ENCODE measurements at places on chromosomes 7 and 10.
A peak's percentile ranks its signal among the peaks of the same experiment; 100 is the strongest.

DNA sequence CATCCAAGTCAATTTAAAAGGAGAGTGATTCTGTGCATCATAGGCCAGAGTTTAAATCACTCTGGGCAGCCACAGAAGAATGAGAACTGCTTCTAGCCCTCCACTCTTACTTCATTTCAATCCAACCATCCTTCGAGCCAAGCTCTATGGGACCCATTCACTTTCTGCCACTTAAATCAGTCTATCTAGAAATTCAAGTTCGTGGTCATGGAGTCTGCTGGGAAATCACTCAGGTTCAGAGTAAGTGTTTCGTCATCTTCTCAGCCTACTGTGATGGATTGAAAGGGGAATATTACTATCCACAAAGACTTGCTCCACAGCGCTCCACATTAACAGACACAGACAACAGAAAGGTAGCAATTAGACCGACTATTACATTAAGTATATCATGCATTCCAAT lies 4.6 kb downstream of the DCLRE1C start:
- DNase-seq = no peak

DNA sequence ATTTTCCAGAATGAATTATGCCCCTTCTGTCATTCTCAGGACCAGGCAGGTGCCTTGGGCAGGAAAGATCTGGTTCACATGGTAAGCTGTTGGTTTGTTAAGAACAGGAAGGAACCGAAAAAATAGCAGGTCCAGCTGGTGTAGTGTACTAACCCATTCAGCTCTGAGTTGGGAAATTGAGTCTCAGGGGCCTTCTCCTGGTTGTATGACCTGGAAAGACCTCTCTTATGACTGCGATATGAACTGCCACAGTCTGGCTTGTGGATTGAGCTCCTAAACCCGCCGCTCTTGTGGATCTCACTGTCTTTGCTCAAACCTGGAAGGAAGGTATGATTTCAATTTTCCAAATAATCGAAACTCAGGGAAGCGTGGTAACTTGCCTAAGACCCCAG lies 4.5 kb downstream of the LRIT1 start:
- no peak for DNase-seq

DNA sequence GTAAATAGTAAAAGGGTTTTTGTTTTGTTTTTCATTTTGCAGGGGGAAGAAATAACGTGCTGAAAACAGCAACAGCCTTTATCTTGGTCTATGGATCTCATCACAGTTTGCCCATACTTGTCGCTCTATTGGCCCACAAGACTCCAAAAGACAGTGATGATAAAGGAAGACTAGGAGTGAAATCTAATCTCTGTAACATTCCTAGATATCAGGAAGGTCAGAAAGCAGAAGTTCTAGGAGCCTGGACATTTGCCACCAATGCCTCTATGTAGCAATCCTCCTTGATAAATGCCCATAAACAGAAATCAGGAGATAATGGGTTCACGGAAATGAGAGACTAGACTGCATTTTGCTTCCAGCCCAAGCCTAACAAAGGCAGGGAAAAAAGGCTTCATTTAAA lies 8.9 kb downstream of the CUBN start:
- no peak for DNase-seq

DNA sequence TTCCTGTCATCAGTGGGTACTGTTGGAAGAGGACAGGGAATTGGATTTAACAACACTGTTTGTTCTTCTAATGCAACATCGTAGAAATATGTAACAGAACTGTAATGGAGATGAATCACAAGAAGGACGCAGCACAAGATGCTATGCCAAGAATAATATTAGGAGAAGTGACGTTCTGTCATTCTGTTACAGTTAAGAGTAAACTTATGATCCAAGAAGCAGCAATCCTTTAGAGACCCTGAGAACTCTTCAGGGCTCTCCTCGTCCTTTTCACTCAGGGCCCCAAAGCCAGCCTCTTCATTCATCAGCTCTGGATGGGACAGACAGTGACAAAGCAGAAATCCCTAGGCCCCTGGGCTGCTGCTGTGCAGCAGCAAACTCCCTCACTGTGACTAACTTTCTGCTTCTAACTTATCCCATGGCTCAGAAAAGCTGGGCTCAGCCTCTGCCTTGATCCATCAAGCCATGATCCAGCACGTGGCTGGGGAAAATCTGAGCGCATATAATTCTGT lies 8.7 kb upstream of the IL6 start:
- peak; percentile 78 for DNase-seq

DNA sequence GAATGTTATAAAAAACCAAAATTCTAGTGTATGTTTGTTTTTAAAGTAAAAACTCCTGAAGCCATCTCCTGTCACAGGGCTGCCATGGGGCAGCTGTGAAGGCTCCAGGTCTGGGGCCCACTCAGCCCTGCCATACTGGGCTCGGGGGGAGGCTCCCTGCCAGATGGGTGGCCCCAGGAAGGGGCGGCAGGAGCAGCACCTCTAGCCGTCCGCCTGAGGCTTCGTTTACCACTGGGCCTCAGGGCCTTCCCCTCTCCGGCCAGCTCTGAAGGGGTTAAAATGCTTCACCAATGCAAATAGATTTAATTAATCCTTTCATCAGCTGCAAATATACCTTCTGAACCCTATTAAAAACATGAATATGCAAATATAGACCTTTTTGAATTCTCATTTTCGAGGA lies 139.0 kb downstream of the ELFN1 start:
- no peak for DNase-seq

Measured in glomerular endothelial cell (primary cell).